Activated T-cell treated with anti-CD3 and anti-CD28 coated beads, Interleukin-2, amount 50 U/mL, for 24 hours (primary cell): ENCODE measurements at places on chromosomes 3 and 15.

GRCh38 chr3:184937611-184938010 is 125.6 kb downstream of the VPS8 start:
- no peak for DNase-seq

DNA sequence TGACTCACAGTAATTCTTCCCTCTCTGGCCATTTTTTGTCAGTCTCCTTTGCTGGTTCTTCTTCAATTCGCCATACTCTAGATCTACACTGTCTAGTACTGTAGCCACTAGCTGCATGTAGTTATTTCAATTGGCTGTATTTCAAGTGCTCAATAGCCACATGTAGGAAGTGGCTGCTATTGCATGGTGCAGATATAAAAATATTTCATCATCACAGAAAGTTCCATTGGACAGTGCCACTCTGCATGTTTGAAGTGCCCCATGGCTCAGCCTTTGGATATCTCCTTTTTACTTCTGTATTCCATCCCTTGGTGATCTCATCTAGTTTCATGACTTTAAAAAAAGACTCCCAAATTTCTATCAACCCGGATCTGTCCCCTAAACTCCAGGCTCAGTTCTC is 22.1 kb downstream of the PPP2R3A start:
- DNase-seq: no peak

DNA sequence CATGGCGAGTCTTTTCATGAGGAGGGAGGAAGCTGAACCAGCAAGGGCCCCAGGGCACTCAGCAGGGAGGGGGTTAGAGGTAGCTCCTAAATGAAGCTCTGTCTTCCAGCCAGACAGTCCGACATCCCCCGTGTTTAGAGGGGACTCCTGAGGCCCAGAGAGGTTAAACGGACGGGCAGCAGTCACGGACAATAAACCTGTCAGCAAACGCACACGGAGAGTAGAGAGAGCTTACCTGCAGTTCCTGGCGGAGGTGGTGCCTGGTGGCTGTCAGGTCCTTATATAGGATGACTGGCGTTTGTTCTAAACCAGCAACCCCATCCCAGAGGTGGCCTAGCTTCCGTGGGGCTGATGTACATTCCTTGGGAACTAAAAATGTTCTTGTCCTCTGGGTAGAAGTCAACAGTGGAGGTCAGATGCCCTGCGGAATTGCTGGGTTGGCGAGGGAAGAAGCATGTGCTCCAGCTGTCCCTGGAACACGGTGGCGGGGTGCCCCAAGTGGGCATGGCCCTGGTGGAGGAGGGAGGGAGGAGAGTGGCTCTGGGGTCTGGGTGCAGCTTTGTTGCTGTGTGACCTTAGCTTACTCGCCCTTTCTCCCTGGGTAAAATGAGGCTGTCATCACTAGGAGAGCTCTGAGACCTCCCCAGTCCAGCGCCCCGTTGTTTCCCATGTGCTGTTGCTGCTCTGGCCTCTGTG is 2.1 kb downstream of the GHRL start:
- no peak for DNase-seq

- DNase-seq: no peak
These were observed 76.1 kb upstream of the PLSCR4 start for GRCh38 chr3:146326875-146327543.

DNA sequence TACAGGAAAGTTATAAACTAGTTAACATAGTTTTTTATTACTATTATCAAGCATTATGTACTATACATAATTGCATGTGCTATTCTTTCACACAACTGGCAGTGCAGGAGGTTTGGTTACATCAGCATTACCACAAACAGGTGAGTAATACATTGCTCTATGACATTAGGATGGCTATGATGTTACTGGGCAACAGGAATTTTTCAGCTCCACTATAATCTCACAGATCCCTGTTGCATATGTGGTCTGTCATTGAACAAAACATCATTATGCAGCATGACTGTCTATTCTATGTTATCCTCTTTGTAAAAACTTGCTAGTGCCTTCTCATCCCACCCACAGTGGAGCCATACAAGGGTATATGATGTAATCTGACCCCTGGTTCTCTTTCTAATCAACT is 36.5 kb upstream of the PDZRN3 start:
- no peak for DNase-seq

GRCh38 chr3:115836944-115837343 is 213.6 kb downstream of the GAP43 start:
- no peak for DNase-seq

DNA sequence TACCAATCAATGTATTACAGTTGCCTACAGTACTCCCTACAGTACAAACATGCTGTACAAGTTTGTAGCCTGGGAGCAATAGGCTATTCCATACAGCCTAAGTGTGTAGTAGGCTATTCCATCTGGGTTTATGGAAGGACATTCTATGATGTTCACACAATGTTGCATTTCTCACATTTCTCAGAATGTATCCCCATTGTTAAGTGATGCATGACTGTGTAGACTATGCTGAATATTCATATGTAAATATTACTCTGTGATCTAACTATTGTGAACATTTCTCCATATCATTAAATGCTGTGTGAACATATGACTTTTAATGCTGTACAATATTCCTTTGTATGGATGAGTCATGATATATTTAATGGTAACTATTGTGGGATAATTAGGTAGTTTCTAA is 139.2 kb upstream of the ADAMTS9 start:
- no peak for DNase-seq

DNA sequence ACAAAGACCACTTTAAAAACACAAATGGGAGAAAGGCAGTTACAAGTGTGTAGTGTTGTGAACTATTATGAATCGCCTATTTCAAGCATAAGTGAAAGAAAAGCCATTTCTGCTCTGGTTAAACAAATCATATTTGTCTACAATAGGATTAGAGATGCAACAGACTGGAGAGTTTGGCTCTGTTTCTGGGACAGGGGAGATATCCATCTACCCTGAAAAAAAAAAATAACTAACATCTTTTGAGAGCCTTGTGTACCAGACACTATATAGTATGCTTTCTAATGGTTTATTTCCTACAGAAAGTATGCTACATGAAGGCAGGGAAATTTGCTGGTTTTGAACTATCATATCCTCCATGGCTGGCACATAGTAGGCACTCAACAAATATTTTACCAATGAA is 106.7 kb upstream of the FHIT start:
- DNase-seq: no peak

- DNase-seq: no peak
These were observed 32.9 kb downstream of the IGDCC3 start for GRCh38 chr15:65344914-65345275.

GRCh38 chr3:73789825-73790444 is 165.2 kb upstream of the PDZRN3 start:
- DNase-seq: no peak

DNA sequence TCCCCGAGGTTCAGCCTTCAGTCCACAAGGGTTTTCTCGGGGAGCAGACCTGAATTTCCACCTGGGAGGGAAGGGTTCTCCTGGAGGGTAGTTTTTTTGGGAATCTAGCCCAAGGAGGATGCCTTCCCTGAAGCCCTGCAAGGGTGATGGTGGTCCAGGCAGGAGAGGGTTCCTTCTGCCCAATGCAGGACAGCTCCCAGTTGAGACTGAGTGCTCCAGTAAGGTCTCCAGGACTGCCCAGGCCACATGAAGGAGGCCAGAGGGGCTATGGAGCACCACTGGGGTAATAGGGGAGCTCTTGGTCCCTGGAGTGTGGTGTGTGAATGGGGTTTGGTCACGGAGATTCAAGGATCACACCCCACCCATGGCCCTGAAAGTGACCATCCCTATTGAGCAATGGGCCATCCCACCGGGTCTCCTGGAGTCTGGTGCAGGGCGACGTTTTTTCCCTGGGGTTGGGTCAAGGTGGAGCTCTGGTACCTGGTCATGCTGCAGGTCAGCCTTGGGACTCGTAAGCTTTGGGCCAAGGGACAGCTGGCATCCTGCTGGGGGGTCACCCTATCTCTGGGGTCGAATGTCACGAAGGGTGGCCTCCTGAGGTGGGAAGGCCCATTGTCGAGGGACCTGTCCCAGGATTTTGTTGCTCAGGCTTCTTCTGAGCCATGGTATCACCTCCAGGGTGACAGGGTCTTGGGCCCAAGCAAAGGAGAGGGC is 196.5 kb downstream of the UBE3A start:
- peak; percentile 19 for DNase-seq

- no peak for DNase-seq
These were observed 123.4 kb downstream of the SATB1 start for GRCh38 chr3:18301781-18302180.

- DNase-seq: no peak
These were observed 49.0 kb downstream of the LMCD1 start for GRCh38 chr3:8550611-8551010.

DNA sequence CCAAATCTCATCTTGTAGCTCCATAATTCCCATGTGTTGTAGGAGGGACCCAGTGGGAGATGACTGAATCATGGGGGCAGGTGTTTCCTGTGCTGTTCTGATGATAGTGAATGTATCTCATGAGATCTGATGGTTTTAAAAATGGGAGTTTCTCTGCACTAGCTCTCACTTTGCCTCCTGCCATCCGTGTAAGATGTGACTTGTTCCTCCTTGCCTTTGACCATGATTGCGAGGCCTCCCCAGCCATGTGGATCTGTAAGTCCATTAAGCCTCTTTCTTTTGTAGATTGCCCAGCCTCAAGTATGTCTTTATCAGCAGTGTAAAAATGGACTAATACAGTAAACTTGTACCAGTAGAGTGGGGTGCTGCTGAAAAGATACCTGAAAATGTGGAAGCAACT is 44.5 kb downstream of the DUT start:
- DNase-seq: no peak

DNA sequence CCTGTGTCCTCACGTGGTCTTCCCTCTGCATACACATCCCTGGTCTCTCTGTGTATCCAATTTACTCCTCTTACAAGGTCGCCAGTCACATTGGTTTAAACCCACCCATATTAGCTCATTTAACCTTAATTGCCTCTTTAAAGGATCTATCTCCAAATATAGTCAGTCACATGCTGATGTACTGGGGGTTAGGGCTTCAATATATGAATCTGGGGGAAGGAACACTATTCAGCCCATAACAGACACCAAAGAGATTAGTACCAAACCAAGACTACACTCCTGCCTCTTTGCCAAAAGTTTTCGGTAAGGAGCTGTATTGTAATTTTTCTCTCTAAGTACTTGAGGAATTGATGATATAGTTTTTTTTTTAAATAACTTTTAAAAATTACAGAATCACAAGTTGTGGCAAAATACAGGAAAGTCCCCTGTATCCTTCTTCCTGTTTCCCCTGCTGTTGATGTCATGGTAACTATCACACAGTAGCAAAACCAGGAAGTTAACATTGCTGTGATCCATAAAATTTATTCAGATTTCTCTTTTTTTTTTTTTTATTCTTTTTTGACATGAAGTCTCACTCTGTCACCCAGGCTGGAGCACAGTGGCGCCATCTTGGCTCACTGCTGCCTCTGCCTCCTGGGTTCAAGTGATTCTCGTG is 67.8 kb downstream of the SLCO3A1 start:
- DNase-seq: no peak

- DNase-seq: no peak
These were observed 10.9 kb upstream of the CD200R1L start for GRCh38 chr3:112857526-112857925.

DNA sequence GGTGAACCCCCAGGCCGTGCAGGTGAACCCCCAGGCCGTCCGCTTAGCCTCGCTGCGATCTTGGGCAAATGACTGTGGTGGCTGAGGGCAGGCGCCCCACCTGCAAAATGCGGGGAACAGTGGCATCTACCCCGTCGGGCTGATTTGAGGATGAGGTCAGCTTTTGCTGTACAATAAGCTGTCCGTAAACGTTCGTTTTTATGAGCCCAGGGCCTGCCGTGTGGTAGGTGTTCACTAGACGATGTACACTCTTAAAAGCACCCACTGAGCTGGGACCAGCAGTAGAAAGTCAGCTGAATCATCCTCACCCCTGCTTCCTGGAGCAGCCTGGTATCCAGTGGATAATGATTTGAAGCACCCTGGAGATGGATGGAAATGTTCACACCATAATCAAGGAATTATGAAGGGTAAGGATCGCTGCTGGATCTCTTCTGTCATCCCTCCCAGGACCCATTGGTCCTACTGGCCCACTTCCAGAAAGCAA is 943 bp upstream of the PCSK6 start:
- no peak for DNase-seq

DNA sequence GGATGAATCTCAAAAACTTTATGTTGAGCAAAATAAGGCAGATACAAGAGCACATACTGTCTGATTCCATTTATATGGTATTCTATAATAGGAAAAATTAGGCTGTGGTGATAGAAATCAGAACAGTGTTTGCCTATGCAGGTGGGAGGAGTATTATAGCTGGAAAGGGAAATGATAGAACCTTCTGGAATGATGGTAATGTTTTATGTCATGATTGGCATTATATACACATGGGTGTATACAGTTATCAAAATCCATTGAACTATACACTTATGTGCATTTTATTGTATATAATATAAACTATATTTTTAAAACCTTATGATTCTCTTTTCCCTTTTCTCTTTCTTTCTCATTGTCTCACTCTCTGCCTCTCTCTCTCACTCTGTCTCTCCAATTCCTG is 156.1 kb downstream of the THSD4 start:
- no peak for DNase-seq

GRCh38 chr3:59243476-59243875 is 193.7 kb upstream of the CFAP20DC start:
- no peak for DNase-seq

- no peak for DNase-seq
These were observed 532.3 kb upstream of the SUCLG2 start for GRCh38 chr3:68186733-68187132.

GRCh38 chr3:172222478-172223071 is 183.2 kb downstream of the FNDC3B start:
- DNase-seq: no peak

- no peak for DNase-seq
These were observed 319.9 kb upstream of the GBE1 start for GRCh38 chr3:82081351-82081750.

GRCh38 chr3:155948476-155948875 is 78.0 kb downstream of the GMPS start:
- no peak for DNase-seq

DNA sequence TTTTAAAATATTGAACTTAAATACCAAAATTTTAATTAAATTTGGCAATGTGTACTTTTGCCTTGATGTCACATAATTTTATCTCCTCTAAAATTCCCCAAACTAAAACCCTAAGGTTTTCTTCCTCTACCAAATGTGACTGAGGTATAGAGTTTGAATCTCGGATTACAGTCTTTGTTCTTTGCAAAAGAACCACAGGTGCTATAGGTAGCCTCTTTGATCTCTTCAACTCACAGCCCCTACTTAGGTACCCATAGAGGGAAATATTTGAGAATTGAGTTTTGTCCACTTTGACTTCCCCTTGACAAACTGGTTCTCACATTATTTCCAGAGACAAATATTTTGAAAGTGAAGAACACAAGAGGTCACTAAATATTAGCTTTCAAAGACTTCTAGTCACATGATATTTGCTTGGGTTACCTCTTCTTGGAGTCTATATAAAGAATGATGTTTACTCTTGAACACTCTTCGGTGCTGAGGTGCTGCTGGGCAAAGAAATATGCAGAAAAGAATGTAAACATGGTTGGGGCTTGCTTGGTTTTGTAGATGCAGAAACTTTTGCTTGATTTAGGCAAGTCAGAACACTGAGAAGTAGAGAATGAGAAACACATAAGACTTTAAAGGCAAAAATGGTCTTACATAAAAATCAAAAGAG is 120.8 kb upstream of the MCTP2 start:
- DNase-seq: no peak

- no peak for DNase-seq
These were observed 265.1 kb downstream of the OCA2 start for GRCh38 chr15:27833974-27834373.
